ENCODE measurements at places on chromosomes 3 and 15.

- no peak for DNase-seq
Measured at GRCh38 chr15:59999612-60000112, 4.4 kb upstream of the FOXB1 start.

DNA sequence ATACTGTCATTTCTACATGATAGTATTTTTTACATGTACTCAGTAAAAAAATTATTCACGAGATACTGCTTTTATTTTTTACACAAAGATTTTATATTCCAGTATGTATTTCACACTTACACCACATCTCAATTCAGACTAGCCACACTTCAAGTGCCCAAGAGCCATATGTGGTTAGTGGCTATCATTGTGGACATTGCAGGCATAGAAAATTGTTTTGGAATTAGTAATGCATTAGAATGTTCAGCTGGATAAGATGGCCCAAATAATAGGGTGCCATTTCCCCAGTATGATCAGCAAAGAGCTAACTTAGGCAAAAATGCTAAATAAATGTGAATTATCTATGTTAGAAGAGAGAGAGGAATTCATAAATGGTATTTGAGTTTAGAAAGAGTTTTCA, 203.8 kb upstream of the MCTP2 start:
- no peak for DNase-seq

DNA sequence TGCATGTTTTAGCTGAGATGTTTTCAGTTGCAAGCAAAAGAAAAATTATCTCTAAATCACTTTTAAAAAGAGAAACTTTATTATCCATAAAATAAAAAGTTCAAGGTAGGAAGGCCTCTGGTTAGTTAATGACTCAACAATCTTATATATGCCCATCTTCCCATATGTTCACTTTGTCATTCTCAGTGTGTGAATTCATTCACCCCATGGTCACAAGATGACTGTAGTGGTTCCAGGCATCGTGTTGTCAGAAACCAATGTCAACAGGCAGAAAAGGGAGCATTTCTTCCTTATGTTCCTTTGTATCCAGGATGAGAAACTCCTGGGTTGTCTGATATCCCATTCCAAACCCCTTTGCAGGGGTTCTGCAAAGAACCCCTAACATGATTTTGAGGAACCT, 119.9 kb upstream of the RAP2B start:
- DNase-seq = no peak

DNA sequence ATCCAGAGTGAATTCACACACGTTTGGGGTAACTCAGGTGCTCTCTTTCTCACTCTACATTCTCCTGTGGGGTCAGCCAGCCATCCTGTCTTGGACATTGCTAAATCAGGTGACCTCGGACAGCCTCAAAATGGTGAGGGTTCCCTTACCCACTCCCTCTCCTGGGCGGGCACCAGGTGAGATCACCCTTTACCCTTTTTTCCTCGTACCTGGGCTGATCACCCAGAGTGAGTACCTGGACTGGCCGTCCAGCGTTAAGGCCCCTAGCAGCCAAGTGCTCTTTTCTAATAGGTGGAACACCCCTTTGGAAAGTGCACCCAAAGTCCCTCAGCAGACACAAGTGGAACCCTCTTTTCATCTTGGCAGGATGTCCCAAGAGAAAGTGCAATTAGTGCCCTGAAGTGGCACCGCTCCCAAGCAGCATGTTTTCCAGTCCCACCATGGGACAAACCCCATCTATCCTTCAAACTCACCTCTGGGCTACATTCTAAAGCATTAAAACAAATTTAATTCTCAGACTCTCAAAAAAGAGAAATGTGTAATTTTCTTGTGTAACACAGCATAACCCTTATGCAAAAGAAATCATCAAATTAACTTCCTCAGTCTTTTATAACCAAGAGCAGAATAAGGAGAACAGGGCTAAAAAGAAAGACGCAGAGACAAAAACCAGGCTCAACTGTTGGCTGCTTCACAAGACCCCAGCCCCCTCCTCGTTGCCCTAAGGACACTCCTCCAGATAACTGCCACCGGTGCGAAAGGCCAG, 20.7 kb downstream of the TRANK1 start:
- DNase-seq = no peak

- DNase-seq = no peak
Measured at GRCh38 chr15:96320703-96321638, 9.5 kb upstream of the NR2F2 start.

DNA sequence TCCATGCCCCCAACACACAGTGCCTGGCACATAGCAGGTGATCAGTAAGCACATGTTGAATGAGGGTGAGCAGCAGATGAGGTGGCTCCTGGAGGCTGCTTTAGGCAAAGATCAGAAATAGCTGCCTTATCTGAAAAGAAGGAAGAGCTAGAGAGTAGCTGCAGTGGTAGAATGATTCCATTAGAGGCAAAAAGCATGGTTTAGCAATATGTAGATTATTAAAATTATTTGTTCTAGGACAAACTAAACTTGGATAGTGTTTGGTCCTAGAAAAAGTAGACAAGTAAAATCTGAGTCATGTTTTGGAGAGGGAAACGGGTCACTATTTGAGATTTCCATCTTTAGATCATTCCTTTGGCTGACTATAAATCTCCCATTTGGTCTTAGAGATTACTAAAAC, 32.1 kb downstream of the KIF7 start:
- DNase-seq = no peak

DNA sequence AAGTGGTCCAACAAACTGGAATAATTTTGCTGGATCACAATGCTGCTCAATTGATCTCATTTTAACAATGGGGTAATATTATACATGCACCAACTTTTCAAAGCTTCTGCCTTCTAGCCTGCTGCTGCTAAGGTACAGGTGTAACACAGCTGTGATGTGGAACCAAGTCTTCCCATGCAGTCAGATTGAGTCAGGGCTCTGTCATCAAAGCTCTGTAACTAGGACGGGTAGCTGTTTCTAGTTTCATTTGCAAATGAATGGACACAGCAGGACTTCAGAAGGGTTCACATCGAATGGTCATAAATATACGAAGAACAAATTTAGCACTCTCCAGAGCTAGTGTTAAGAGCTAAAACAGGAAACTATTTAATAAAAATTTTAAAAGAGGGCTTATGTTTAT, 189.2 kb downstream of the USP13 start:
- DNase-seq = no peak

- DNase-seq = no peak
Measured at GRCh38 chr15:67512140-67512539, 8.8 kb upstream of the C15orf61 start.

- no peak for DNase-seq
Measured at GRCh38 chr15:89521605-89522004, 25.2 kb upstream of the RHCG start.

DNA sequence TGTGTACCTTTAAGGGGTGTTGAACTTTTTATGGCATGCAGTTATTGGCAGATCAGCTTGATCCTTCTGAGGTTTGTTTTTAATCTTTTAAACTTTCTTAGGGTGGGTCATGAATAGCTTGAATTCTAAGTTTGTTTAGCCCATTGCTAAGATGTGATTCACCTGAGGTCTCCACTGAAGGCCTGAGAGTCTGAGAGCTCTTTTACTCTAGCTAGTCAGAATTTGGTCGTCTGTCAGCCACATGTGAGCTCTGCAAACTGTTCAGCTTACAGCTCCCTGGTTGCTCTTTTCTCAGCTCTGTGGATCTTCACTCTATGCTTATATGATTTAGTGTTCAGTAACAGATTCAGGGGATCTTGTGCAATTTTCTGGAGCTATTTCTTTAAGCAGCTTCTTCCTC, 161.3 kb downstream of the ABHD5 start:
- no peak for DNase-seq

GRCh38 chr3:33658991-33659848, 58.8 kb downstream of the CLASP2 start:
- peak; percentile 49 for DNase-seq

DNA sequence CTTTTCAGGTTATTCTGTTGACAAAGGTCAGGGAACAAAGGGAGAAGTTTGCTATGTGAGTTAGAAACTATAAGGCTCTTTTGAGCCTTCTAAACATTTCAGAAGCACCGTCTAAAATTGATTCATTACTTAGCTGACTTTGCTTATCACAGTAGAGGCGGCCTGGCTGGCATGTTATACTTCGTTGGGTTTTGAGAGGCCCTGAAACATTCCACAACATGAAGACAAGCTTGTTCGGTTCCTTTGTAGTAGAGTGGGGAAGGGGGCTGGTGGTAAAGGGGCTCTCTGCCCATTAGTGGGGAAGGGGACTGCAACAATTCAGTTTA, 23.6 kb downstream of the ZBTB38 start:
- no peak for DNase-seq

- peak; percentile 8 for DNase-seq
Measured at GRCh38 chr3:146334151-146334550, 83.2 kb upstream of the PLSCR4 start.

DNA sequence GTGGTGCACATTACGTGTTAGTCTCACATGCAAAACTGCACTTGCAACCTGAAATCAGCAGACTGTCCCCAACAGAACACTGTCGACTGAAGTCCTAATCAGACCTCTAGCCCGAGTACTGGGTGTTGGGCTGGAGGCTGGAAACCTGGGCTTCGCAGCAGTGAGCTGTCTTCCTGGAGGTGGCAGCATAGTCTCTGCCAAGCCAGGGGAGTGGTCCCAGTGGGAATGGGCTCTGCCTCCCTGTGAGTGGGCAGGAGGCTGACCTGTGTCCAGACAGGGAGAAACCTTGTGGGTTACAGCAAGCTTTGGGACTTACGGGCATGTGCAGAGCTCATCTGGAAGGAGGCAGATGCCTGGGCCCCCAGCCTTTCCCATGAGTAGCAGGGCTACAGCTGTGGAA, 38.2 kb upstream of the MYZAP start:
- DNase-seq = no peak

DNA sequence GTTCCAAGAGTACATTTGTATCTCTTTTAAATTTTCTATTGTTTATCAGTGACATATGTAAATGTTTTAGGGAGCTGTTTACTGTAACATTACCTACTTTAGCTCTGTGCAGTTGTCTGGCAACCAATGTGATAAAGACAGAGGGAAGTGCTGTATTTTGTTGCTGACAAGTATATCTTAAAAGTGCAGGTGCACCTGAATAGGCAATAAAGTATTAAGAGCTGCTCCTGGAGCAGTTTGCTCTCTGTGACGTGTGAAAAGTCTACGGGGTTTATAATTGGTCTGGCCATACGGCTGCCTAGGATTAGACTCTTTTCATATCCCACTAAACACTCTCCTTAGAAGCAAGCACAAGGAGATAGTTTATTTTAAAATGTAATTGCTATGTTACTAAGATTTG, 178.3 kb downstream of the IGF1R start:
- no peak for DNase-seq

DNA sequence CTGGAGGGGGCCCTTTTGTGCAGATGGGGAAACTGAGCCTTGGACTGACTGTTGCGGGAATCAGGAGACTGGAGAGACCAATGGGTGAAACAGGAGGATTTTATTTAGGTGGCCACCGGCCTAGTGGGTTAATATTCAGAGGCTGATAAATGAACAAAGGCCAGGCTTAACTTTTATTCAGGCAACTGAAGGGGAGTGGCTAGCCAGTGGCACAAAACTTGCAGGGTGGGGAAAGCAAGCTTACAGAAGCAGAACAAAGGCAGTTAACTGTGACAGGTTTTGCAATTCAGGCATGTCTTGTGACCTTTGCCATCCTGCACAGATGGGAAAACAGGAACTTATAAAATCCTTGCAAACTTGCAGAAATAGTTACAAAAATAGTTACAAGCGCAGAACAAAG, 24.9 kb upstream of the ACAD9 start:
- no peak for DNase-seq

DNA sequence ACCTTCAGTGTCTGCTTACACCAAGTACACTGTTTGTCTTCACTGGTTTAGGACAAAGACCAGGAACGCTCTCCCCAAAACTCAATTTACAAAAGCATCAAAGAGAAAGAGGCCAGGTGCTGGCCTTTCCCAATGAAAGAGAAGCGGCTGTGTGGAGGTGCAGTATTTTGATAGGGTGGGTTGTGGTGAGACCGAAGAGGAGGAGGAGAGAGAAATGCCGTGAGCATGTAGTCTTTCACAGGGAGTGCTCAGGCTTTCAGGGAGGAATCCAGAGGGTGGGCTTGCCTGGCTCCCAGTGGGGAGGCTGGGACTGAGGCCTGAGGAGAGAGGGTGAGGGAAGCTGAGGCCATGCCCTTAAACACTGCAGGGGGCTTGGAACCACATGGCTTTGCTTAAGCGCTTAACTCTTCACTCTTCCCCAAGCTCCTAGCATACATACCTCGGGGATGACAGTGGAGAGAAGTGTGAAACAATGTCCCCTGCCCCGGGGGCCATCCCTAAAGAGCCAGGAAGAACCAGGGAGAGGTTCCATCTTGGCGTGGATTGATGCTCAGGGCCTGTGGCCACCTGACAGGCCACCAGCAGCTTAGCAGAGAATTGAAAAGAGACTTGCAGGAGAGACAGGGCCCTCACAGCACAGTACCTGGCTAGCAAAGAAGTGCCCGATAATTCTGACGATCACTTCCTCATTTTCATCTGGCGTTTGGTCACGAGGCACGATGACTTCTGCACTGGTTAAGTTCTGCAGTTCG, 60.5 kb downstream of the SENP2 start:
- no peak for DNase-seq

DNA sequence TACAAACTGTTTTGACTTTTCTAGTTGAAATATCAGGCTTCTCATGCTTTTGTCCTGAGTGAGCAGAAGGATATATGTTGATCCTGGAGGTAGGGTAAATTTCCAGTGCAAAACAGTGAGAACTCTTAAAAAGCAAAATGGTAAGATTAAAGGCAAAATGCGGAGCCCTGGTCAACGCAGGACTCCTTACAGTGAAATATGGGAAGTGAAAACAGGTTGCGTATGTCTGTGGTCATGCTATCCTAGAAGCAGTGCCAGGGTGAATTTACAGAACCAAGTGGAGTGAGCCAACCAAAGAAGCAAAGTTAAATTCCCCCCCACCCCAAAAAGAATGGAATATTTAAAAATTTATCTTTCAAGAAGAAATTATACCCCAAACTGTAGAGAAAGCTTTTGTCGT, 256.4 kb downstream of the NR2F2 start:
- no peak for DNase-seq

DNA sequence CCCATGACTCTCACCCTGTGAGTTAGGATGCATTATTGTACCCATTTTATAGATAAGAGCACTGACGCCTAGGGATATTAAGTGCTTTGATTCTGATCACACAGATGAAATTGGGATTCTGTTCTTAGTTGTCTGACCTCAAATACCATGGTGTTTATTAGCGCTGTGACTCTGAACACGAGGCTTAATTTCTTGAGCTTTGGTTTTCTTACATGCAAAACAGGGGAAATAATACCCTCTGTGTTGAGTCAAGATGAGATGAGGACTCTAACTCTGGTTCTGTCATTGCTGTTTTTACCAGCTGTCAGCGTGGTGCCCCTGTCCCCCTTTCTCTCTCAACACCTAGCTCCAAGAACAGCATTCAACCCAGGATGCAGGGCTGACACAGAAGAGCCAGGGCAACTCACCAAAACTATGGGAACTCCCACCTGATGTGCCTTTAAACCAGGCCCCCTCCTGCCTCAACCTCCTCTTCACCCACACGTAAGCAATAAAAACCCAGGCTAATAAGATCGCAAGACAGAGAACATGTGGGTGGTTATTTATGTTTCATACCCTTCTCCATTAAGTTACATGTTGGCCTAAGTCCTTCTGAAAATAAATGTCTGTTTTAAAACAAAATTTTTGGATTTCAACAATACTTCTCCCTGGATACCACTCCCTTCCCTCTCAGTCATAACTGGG, 100.1 kb upstream of the SPATA12 start:
- DNase-seq = no peak
